ENCODE measurements at places on chromosomes 16 and 17. TPM values are rescaled to one million over a fixed set of nuclear protein-coding genes. Genes with fewer than 3 reads are reported as not detected.

- H3K36me3 ChIP-seq: no peaks in the 10 kb centered on the region
- peaks cover 3% of the 10 kb centered on the region for H3K4me1 ChIP-seq
- DNase-seq: peak; percentile 40
- peak overlapping the region; percentile 65 for H3K27ac ChIP-seq
- no peaks in the 10 kb centered on the region for H3K27me3 ChIP-seq
Measured at GRCh38 chr16:66618588-66619375, 14.3 kb downstream of the CMTM3 start.

DNA sequence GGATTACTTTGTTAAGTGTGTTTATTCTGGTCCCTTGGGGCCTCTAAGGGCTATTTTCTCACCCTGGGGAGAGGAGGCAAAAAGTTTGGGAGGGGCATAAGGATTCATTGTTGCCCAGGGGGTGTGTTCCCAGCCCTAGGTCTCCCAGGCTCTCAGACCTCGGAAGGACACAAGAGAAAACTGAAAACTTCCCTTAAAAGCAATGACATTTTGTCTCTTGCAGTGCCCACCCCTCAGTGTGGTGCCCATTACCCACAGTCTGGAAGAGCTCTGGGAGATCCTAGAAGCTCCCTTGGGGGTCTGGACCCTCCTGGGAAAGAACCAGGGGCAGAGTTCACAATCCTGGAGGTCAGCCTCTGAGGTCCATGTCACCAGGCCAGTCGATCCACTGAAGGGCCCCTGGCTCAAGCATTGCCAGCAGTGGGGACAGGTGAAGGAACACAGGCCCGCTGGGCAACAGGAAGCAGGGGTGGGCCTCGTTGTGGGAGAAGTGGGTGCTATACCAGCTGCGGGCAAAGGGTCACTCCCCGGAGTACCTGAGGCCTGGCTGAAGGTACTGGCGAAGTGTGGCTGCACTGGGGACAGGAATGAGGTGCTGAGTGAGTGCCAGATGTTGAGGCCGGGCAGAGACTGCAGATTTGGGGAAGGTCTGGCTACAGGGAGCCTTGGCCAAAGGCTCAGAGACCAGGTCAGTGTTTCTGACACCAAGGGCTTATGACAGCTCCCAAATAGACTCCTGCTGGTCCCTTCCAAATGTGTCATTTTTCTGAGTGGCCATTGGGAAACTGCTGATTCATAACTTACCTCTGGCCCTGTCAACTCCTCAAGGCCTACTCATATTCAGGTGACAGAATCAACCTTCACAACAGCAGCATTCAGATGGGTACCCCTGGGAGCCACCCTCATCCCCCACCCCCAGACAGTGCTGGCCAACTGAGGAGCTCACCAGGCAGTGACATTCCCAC lies 4.6 kb upstream of the ZNF747 start:
- H3K4me1 ChIP-seq: peaks cover 10% of the 10 kb centered on the region
- no peaks in the 10 kb centered on the region for H3K36me3 ChIP-seq
- H3K27ac ChIP-seq: no peak overlapping the region

DNA sequence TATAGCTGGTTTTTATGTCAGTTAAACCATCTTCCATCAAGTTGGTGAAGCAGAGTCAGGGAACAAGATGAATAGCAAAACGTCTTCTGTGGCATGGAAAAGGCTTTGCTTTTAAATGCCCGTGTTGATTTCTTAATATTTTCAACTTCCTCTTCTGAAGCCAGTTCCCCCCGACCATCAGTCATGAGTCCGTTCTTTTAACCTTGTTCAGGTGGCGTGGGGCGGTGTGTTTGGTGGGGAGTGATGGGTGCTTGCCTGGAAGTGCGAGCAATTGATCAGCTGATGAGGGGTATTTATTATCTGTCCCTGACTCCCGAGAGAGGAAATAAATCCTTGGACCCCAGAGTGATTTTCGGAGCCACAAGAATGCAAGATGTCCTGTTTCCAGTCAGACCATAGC lies 147.1 kb downstream of the WWOX start:
- peaks cover 12% of the 10 kb centered on the region for H3K4me1 ChIP-seq
- no peak overlapping the region for H3K4me3 ChIP-seq
- no peak for DNase-seq
- no peaks in the 10 kb centered on the region for H3K36me3 ChIP-seq
- H3K27me3 ChIP-seq: no peaks in the 10 kb centered on the region

DNA sequence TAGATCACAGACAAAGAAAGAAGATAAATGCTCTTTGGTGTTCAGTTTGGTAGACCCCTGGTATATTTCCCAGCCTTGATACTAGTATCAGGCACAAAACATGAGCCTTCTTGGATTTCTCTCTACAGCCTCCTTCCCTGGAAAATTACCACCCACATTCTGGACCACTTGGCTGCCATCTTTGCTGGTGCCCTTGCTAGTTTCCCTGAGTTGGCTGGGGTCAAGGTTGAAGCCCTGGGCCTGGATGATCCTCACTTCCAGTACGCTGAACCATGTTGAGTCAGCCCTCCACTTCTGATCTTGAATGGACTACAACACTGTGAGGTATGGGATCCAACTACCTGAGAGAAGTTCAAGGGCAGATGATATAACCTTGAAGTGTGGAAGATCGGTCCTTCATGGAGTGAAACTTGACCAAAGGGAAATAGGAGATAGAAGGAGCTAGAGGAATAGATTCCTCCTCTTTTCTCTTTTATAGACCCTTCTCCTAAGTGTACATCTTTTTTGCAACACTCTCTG lies 501.4 kb downstream of the TMEM114 start:
- H3K36me3 ChIP-seq: no peaks in the 10 kb centered on the region
- no peak overlapping the region for H3K27ac ChIP-seq
- DNase-seq: no peak
- H3K27me3 ChIP-seq: no peaks in the 10 kb centered on the region
- no peak overlapping the region for H3K4me3 ChIP-seq

DNA sequence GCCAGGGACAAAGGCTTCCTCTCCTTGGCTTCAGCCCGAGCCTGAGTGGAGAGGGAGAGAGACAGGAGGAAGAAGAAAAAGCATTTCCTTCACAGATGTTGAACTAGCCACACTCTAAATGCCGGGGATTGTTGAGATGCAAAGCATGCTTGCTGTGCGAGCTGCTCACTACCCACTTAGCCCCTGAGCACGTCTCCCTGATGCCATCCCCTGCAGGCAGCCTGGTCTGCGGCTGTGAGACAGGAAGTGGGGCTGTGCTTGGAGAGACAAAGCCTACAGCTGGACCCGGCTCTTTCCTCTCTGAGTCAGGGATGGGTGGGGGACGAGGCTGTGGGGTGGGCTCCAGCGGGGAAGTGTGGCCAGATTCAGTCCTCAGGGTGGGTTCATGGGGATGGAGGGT lies 13.7 kb downstream of the WNT9B start:
- no peak overlapping the region for H3K27ac ChIP-seq
- no peak overlapping the region for H3K4me3 ChIP-seq
- H3K27me3 ChIP-seq: no peaks in the 10 kb centered on the region

G6PC1 gene
- total RNA-seq: not detected

MYH11 gene
- total RNA-seq: 90.9 TPM
